ENCODE measurements at places on chromosomes 2 and 18. TPM values are rescaled to one million over a fixed set of nuclear protein-coding genes. Genes with fewer than 3 reads are reported as not detected.

KCNK3 gene
- polyA plus RNA-seq: 1.6 TPM

DNA sequence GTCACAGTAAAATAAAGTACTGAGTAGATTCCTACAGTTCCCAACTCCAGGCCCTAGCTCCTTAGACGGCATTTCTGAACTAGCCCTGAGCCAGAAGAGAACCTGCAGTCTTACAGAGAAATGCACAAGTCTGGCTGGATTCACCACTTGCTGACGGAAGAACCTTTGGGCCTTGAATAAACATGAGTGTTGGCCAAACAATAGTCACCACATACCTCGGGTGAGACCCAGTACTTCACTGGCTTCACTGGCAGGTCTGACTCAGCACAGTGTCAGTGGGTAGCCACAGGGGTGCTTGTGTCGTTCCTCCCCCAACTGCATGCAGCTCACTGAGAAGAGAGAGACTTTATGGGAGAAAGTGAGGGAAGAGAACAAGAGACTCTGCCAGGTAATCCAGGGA is 88.9 kb downstream of the TMEM185B start:
- DNase-seq: peak; percentile 78

TACR1 gene
- polyA plus RNA-seq: 0.14 TPM

BOK gene
- 12.0 TPM for polyA plus RNA-seq
